ENCODE measurements at places on chromosomes 3 and 15.

DNA sequence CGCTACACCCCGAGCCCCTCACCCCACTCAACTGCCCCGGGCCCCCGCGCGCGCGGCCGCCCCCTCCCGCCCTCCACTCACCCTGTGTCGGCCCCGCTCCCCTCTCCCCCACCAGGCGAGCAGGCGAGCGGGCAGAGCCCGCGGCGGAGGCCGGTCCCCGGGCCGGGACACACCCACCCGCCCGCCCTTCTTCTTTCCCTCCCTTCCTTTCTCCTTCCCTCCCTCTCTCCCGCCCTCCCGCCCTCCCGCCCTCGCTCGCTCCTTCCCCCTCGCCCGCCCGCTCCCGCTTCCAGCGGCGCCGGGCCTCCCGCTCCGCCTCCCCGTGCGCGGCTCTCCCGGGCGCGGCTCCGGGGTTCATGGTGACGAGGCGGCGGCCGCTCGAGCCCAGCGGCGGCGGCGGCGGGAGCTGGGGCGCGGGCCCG, at the start of gene CTDSPL:
Gene CTDSPL, plus strand, starts transcription at position 261 of the 422 bp plus-strand sequence. CDS start 320 bp downstream, outside the sequence.
- peak; percentile 43 for DNase-seq

DNA sequence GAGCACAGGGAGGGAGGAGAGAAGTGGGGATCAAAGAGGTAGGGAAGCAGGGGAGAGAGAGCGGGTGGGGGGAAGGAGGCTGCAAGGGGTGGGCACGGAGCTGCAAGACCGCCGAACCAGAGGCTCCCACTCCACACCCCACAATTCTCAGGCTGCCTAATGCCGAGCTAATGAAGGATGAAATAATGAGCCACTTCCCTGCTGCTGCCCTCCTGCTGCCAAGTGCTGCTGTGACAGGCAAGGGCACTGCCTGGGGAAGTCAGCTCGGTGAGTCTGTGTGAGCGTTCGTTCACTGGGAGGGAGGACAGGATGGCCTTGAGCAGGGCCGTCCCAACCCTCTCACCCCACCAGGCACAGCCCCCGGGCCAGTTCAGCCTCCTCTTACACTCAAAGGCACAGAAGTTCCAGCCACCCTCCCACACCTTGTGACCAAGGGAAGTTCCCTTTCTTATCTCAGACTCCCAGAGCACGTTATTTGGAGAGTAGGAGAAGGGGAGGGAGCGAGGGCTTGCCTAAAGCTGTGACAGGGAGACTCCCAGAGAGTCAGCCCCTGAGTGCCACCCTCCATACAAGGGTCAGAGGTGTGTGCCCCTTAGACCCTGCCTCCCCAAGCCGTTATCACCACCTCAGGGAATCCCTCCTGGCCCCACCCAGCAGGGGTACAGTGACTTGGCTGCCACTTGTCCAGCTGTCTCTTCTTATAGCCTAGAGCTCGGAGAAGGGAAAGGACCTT, 12.4 kb downstream of the GLYCTK start:
- DNase-seq, result no peak

- no peak for DNase-seq
These were observed 7.5 kb downstream of the CHL1 start for GRCh38 chr3:204102-204501.

DNA sequence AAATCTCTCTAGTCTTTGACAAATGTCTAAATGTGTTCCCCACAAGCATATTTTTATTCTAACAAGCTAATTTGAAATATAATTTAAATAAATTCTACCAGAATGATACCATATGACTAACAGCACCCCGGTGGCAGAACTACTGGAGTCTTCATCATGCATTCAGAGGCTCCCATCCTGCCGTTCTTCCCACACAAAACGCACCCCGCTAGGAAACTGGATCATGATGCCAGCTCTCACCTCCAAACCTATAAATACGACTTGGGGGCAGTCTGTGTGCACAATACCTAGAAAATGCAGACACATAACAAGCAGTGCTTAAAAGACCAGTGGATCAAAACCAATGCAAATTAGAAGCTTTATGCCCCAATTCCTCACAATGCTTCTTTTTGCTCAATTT, 8.5 kb downstream of the HOMER2 start:
- DNase-seq, result no peak

DNA sequence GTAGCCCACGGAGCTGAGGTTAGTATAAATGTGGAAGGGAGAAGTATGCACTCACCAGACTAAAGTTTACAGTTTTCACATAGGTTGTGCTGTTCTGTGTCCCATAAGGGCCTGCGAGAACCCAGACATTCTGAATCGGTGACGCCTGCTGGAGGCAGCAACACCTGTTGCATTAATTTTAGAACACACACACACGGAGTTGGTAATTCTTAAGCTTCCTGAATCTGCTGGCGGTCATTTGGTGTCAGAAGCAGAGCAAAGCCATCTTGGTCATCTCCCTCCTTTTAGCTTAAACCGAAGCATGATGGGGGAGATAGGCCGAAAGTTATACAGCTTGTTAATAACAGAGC, 41.1 kb upstream of the AP3B2 start:
- no peak for DNase-seq

- DNase-seq, result no peak
These were observed 108.8 kb downstream of the EPHB1 start for GRCh38 chr3:134903837-134904236.

GRCh38 chr3:41708176-41708575, 253.7 kb downstream of the ULK4 start:
- DNase-seq, result no peak

DNA sequence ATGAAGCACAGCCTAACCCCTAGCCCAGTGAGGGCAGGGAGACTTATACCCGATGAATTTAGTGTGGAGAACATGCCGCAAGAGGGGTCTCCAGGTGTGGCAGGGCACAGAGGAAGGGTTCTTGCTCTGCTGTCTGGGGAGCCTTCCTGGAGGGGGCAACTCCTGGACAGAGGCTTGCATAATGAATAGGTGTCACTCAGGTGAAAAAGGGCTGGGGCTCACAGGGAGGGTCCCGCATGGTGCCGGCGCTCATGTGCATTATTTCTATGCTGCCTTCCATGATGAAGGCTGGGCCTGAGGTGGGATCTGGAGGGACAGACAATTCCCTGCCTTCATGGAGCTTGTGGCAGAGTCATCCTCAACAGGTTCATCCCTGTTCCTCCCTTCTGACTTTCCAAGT, 51.5 kb downstream of the ITGA11 start:
- DNase-seq, result no peak

- DNase-seq, result peak; percentile 25
These were observed 367.2 kb upstream of the AGTR1 start for GRCh38 chr3:148330542-148330941.

GRCh38 chr3:10992943-10993728, 588 bp downstream of the SLC6A1 start:
- peak; percentile 72 for DNase-seq

- DNase-seq, result no peak
These were observed 38.1 kb downstream of the OXNAD1 start for GRCh38 chr3:16303037-16303575.

- DNase-seq, result no peak
These were observed 18.9 kb upstream of the TIGIT start for GRCh38 chr3:114274929-114275328.

DNA sequence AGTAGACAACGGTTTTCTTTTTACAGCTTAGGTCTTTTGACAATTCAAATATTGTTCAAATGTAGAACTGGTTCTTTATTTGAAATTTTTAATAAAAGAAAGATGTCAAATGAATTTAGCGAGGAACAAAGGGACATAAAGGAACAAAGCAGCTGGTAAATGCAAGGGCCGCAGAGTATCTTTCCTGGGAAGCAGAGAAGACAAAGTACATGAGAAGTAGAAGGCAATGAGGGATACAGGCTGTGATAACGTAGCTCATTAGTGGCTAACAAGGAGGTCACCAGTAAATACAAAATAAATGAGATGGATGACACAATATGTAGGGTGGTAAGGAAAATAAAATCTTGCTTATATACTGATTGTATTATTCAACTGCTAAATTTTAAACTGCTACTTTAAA, 762.8 kb downstream of the VGLL3 start:
- no peak for DNase-seq

- no peak for DNase-seq
These were observed 113.0 kb downstream of the PDE8A start for GRCh38 chr15:85094685-85095084.

DNA sequence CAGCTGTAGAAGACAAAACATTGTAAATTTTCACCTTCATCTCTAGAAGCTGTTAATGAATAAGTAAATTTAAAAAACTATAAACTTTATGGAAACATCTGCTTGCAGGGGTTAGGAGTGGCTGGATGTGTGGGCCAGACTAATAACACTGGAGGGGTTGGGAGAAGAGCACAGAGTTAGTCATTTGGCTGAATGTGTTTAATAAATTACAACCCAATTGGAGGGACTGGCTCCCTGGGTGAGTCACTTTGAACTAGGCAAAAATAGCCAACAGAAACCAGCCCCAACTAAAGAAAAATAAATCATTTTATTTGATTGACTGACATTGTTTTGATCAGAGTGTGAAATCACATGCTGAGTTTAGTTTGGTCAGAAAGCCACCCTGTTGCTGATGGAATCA, 21.8 kb downstream of the DGKG start:
- DNase-seq, result no peak

- no peak for DNase-seq
These were observed 495.3 kb upstream of the AGTR1 start for GRCh38 chr3:148202386-148202785.

- no peak for DNase-seq
These were observed 106.3 kb upstream of the ALCAM start for GRCh38 chr3:105260385-105260784.

DNA sequence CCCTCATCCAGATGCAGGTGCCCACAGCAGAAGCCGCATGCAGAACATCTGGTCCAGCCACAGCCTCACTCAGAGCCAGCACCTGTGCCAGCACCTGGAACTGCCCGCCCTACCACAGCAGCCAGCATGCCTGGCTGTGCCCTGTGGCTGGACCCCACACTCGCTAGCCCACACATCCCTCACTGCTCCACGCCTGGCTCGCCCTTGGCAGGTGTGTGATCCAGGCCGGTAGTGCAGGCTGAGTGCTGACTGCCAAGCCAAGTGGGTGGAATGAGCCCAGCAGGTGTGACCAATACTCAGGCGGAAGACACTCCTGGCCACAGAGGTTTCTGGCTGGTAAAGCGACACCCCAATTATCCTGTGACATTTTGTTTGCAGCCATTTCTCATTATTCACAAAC, 162.4 kb upstream of the ROBO1 start:
- no peak for DNase-seq

DNA sequence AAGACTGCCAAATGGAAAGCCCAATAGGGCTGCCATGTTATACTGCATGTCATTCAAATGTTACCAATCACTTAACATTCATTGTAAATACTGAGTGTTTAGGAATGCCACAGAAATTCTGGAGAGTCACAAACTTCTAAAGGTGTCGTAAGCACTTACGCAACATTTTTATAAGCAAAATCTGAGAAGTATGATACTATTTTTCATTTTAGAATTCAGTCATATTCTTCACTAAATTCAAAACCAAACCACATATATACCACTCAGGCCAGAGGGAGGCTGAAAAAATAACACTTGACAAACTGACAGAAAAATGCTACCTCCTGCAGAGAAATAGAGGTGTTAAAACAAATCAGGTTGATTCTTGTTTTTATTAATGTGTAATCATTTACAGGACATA, 89.8 kb downstream of the THBS1 start:
- DNase-seq, result no peak

DNA sequence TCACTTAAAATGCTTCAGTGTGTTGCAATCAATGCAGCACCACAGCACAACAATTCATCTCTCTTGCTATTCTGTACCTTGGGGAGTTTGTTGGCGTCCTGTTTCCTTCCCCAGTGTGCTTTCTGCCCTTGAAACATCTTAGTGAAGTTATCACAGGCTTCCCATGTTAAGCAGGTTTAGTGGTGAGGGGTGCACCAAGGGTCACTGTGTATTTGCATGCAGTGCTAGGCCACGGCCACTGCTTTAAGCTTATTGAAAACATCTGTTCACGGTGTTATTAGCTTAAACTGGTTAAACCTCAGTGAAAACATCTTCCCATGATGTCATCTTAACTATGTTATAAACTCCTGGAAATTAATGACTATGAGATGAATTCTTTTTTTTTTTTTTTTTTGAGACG, 217.3 kb upstream of the GOLIM4 start:
- no peak for DNase-seq

GRCh38 chr15:67175643-67176071, 78.8 kb downstream of the AAGAB start:
- no peak for DNase-seq

GRCh38 chr3:78988324-78988723, 779.5 kb downstream of the ROBO1 start:
- no peak for DNase-seq

DNA sequence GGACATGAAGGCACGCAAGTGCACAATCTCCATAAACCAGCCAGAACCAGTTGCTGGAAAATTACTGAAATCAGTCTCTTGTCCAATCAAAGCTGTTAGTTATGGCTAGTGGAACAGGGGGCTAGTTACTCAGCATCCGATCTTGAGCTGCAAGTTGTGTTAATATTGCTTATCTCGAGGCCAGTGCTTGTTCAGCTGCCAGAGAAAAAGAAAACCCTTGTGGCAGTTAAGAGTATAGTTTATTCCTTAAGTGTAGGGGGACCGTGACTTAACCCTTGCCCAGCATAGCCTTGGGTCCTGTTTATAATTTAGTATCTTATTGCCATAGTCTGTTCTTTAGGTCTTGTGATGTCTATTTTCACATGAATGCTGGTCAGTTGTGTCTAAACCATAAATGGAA, 268.5 kb downstream of the CD47 start:
- no peak for DNase-seq

DNA sequence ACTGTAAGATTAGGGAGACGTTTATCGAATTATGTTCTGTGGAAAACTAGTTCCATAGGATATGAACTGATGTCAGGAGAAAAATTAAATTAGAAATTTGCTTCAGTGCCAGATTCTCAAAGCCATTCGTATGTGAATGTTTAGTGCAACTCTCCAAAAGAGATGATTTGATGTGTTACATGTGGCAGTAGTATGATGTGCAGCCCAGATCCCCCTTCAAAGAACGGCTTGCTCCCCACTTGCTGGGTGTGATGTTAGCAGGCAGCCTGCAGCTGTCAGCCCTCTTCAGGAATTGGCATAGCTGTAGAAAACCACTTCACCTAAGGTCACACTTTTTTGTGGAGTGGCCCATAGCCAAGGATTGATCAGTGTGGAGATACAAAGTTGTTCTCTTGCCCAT, 127.0 kb upstream of the CCDC54 start:
- DNase-seq, result no peak

- no peak for DNase-seq
These were observed 8.4 kb downstream of the KBTBD8 start for GRCh38 chr3:67006460-67006859.

DNA sequence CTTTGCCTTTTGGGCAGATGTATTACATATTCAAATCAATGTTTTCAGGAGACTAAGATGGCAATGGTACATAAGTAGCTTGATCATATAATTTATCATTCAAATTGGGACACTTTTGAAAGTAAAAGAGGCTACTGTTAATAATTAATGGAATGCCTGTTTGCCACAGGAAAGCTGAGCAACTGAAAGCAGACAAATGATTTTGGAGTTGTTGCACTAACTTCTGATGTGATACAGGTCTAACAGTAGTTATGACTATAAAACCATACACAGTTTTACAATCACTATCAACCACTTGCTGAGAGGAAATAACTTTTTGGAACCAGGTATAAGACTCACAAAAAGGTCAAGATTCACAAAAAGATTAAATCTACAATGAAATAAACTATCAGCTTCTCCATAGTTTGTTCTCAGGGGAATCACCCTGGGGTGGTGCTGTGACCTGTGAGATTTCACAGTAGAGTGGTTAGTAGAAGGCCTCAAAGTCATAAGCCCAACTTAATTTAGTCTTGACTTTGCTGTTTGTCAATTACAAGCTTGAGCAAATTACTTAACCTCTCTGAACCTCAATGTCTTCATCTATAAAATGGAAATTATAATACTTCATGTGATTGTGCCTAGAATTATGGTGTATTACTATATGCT, 42.7 kb downstream of the HHLA2 start:
- DNase-seq, result no peak
